ENCODE measurements at places on chromosomes 4 and X.

DNA sequence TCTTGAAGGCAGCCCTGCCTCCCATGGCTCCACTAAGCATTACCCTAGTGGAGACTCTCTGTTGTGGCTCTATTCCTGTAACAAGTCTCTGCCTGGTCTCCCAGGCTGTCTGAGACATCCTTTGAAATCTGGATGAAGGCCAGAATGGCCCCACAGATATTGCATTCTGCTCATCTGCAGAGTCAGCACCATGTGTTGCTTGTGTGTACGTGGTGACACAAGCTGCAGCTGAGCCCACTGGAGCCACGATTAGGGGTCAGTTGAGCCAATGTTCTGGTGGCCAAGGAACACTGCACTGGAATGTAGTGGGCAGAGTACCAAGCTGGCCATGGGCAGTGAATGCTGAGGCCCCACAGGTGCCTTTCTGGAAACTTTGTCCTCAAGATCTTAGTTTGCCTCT is 29.2 kb downstream of the GRID2 start:
- DNase-seq = no peak

DNA sequence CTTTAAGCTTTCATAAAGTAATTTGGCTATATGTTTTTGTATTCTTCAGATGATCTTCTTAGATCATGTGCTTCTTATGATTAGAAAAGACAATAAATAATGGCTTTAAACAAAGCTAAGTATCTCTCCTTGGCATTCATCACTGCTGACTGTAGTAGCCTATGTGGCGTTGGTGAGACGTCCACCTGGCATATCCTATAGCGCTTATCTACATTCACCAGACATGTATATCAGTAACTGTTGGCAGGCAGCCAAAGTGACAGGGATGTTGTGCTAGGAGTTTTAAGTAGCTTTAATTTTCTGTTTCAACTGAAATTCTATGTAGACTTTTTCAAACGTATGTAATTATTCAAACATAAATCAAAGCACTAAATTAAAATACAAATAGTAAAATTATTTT is 276.4 kb downstream of the IL15 start:
- no peak for DNase-seq

DNA sequence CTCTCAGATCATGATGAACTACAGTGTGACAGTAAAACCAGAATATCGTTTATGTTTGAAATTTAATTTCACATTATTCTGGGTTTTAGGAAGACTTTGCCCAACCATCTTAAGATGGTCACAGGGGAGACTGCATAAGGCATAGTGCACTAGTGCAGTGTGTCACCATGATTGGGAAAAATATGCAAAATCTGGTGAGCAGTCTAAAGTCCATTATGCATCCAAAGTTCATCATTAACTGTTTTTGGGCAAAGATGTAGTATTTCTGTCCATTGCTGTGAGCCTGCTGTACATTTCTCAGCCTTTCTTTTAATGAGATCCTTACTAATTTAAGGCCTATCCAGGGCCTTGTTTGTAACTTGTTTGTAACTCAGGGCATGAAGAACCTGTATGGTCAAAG is 11.3 kb upstream of the MFAP3L start:
- no peak for DNase-seq

DNA sequence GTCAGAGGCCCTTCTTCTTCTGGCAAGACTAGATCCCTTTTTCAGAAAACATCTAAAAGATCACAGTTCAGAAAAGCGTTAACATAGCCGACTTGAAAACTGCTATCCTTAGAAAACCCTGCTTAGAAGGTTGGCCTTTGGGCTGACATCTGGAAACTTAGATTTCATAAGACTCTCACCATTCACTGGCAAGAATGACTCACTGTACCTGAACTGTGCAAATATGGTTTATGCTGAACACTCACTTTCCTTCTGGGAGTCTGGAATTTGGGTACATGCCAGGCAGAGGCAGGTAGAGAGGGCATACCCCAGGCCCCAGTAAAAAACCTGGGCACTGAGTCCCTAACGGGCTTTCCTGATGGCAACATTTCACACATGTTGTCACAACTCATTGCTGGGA is 88.8 kb upstream of the GPC3 start:
- DNase-seq = no peak

DNA sequence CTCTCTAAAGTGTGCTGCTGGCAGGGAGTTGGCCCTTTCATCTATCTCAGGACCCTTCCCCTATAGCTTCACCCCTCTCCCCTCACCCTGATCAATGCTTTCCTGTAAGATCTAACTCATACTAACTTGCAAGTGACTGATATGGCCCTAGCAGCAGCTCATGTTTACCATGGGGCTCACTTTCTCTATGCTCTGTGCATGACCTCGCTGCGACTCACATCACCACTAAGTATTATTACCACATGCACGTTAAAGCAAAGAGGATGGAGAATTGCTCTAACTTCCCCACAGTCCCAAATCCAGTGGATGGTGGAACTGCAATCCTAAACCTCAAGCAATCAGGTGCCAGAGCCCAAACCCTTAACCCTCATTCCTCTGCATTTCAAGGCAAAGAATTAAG is 626.6 kb downstream of the MID1IP1 start:
- DNase-seq = no peak

- DNase-seq = no peak
Observed at GRCh38 chr4:148275266-148275665, 166.9 kb downstream of the NR3C2 start.

GRCh38 chrX:4094926-4095325 is 381.5 kb upstream of the PRKX start:
- DNase-seq = no peak

DNA sequence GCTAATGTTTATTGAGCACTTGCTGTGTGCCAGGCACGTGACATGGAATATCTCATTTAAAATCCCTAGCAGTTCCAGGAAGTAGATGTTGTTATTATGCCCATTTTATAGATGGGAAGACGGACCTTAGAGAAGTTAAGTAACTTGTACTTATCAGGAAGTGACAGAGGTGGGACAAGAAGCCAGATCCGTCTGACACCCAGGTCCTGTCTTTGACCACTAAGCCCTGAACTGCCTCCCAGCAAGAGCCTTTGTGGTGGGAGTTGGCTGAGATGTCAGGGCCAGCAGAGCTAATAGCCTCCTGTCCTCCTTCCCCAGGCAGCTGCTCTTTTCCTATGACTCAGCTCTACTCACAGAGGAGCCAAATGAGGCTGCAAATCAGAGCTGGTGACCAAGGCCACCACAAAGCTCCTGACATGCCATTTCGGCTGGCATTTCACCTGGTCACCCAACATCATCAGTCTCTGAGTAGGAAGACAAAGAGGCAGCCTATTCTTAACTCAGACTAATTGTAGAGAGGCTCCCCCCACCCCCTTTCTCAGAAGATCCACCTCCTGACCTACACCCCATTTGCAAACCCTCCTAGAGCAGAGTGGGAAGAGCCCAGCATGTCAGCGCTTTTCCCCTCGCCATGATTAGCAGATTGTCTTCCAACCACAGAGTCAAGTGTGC is 175.1 kb upstream of the KIT start:
- no peak for DNase-seq

DNA sequence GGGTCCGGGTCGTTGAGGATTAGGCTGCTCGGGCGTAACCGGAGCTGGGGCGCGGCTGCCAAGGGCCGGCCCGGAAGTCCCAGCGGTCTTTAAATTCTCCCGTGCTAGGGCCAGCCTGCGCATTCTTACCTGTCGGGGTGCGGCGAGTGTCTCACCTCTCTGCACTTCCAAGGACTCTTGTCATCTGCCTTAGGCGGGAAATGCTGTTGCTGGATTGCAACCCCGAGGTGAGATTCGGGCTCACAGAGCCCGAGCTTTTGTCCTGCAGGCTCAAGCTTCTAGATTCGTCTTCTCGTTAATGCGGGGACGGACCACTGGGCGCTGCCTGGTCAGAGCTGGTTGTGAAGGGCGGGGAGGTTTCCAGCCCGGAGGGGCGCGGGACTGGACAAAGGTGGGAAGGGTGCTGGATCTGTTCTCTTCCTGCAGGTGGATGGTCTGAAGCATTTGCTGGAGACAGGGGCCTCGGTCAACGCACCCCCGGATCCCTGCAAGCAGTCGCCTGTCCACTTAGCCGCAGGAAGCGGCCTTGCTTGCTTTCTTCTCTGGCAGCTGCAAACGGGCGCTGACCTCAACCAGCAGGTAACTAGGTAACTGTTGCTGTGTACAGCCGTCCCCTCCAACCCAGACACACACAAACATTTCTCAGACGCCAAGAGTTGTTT is at the start of gene ANKRD37:
Gene ANKRD37 (plus strand): TSS at position 118 of the 662 bp plus-strand sequence. CDS start 83 bp downstream, at position 201.
- peak; percentile 44 for DNase-seq

DNA sequence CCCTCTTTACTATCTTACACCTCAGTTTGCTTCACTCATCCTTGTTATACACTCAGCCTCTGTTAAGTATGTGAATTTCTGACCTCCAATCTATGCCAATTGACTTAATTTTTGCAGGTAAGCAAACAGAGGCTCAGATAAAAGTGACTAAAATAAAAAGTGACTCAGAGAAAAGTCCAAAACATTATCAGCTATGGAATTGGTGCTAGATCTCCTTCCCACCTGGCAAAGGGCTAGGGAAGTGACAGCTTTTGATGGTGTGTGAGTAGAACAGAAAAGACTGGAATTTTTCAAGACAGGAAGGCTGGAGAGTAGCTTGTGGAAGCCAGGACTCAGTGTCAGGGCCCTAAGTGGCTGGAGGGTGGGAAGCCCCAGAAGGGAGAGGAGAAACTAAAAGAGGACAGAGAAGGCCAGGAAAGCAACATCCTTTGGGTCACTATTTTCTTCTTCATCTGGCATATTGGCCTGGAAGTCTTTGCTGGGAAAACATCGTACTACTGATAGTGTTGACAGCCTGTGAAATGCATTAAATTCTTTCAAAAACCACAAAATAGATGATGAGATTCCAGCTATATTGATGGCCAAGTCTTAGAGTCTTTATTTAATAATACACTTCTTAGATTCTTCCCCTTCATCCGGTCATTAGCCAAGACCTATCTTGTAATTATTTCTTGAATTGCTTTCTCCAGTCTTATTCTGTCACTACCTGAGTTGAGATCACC is 392.8 kb downstream of the RAPGEF2 start:
- no peak for DNase-seq

GRCh38 chr4:187692626-187693025 is 302.9 kb upstream of the ZFP42 start:
- no peak for DNase-seq

GRCh38 chr4:3324093-3324815 is 31.4 kb downstream of the RGS12 start:
- no peak for DNase-seq

- DNase-seq = no peak
Observed at GRCh38 chr4:83022724-83023450, 12.1 kb upstream of the COPS4 start.

DNA sequence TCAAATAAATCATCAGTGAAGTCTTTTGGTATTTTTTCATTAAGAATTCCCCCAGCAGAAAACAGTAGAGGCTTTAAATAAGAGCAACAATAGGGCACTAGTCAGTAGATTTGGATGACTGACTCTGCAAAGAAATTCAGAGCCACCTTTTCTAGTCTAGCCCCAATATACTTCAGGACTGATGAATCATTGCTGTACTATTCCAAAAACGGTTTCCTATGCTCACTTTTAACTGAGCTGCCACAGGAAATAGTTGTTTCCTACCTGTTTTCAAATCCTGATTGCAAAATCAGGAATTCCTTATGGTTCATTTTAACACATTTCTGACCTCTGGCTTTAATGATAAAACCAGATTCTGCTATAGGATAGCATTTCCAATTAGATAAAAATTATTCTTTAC is 171.6 kb downstream of the NR3C2 start:
- no peak for DNase-seq

GRCh38 chr4:32477518-32477917 is 1757.3 kb downstream of the PCDH7 start:
- no peak for DNase-seq

- DNase-seq = no peak
Observed at GRCh38 chr4:8044699-8045098, 105.0 kb upstream of the AFAP1 start.

DNA sequence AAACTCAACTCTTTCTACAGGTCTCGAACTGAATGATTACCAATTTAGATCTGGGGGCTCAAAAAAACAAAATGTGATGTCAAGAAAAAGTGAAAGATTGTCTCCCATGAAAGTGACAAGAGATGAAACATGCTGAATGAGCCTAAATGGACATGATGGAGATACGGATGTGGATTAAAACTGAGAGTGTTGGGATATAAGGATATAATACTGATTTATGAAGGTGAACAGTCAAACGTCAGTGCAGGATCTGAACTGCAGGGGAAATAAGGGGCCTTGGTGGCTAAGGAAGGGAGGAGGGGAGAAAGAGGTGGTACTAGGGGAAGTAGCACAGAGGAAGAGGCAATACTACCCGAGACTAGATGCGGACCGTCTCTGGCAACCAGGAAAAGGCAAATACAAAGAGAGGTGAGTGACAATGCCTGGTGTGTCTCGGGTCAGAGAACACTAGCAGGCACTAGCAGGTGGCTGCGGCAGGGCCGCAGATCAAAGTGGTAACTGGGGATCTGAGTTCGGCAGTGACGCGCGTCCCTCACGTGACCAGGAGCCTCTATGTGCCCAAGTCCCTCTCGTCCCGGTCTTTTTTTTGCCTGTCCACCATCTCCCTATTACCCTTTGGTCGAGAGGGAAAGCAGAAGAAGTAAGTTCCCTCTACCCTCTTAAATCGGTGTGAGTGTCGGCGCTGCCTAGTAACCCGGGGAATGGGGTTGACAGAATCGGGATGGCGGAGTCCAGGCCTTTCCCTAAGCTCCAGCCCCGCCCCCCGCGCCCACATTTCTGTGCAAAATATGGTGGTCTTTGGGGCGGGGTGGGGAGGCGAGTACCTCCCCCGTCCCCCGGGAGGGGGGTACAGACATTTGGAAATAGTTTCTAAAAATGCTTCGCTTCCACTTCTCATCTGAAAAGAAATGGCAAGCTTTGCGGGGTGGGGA is at the start of gene TCEAL1:
Gene TCEAL1 (plus strand): TSS at position 590 of the 932 bp plus-strand sequence. CDS start 942 bp downstream, outside the sequence.
- peak; percentile 16 for DNase-seq

GRCh38 chr4:137961051-137961438 is 281.1 kb downstream of the SLC7A11 start:
- no peak for DNase-seq

GRCh38 chrX:154036513-154036912 is 16.8 kb upstream of the IRAK1 start:
- DNase-seq = no peak

DNA sequence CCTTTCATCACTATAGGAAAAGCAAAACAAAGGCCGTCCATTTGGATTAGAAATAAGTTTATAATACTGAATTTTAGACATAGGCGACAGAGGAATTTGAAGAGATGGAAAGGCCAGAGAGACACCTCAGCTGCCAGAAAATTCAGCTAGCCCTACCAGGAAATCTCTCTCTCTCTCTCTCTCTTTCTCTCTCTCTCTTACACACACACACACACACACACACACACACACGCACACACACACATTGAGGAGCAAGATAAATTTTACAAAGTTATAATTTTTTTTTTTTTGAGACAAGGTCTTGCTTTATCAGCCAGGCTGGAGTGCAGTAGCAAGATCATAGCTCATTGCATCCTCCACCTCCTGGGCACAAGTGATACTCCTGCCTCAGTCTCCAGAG is 1.4 kb downstream of the XK start:
- DNase-seq = no peak

DNA sequence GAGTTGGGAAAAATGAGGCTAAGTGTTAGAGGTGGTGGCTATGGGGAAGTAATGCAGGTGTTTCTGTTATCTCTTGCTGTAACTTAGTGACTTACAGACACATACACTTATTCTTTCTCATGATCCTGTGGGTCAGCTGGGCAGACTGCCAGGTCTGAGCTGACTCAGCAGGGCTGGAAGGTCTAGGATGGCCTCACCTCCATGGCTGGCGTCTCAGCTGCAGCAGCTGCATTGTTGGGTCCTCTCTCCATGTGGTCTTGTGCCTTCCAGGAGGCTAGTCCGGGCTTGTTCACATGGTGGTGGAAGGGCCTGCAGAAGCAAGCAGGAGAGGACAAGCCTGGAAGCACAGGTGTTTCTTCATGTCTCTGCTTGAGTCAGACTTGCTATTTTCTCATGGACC is 172.7 kb downstream of the NHS start:
- DNase-seq = no peak

Measured in caudate nucleus (tissue), 63 donors.